ENCODE measurements at places on chromosomes 2 and 18.

GRCh38 chr2:234355808-234356365 lies 141.0 kb downstream of the ARL4C start:
- DNase-seq = no peak

DNA sequence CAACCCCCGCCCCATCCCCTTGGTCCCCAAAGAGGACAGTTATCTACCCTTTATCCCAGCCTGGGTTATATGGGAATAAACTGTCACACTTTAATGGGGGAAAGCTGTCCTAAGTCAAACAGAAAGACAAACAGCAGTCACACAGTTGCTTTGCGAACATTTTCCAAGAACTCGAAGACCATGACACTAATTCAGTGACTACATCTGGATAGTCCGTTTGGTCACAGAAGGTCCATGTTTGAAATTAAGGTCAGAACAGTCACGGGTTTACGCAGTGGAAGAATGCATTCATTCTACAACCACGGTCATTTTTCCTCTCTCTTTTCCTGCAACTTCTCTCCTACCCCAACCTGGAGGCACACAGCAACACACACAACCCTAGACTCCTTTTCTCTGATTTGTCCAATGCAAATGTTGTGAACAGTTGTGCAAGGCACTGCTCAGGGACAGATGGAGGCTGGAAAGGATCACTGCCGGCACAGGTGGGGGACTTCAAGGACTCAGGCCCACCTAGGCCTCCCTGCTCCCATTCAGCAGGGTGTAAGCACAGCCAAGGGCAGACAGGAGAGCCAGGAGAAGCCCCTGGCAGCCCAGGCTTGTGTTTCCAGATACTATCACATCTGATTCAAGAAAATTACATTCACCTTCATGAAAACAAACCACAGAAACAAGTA lies 39.9 kb downstream of the ZNF516 start:
- DNase-seq = no peak

DNA sequence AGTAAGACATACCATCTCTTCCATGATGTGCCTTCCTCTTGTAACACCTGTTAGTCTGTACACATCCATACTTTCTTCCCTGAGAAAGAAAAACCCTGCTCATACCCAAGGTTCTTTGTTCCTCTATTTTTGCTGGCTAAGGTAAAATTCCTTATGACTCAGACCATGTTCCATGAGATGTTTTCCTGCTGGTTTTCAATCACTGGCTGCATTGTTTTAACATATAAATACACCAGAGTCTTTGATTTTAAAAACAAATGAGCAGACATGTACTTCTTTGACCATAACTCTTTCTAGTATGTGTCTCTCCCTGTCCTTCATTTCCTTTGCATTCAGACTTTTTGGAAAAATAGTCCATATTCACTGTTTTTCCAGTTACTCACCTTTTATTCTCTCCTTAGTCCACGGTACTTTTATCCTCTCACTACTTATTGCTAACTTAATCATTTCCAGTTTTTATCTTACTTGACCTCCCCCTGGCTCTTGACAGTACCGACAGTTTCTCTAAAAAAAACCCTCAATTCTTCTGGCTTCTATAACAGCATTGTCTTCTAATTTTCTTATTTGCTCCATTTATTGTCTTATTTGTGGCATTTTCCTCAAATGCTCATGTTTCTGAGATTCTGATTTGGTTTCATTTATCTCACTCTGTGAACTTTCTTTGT lies 4.3 kb downstream of the VAPA start:
- no peak for DNase-seq

GRCh38 chr2:239065962-239066361 lies 218.1 kb downstream of the TWIST2 start:
- no peak for DNase-seq

- no peak for DNase-seq
Observed at GRCh38 chr2:154392256-154392655, 306.2 kb upstream of the KCNJ3 start.

DNA sequence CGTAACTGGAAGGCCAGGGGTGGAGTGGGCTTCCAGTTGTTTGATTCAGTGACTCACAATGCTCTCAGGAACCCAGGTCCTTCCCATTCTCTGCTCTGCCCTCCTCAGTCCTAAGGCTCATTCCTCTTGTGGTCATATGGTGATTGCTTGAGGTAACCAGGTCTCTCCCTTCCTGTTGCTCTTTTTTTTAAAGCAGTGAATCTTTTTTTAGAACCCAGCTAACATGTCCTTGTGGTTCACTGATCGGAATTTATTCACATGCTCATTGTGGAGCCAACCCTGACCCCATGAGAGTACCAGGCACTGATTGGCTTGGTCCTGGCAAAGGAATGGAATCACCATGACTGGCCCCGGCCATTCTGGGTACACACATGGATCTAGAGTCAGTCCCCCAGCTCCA lies 7.4 kb downstream of the THNSL2 start:
- no peak for DNase-seq

DNA sequence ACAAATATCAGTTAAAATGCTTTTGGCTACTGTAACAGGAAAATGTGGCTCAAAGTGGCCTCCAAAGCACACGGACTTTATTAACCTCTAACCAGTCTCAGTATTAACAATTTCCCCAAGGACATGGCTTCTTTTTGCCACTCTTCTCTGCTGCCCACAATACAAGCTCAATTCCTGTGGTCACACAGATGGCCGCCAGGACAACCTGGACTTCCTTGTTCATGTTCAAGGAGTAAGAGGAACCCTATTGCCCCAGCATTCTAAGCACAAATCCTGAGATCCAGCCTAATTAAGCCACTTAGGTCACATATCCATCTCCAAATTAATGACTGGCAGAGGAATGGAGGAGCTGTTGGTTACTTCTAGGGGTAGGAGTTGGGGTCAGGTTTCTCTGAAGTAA lies 38.2 kb downstream of the AOX1 start:
- DNase-seq = no peak

DNA sequence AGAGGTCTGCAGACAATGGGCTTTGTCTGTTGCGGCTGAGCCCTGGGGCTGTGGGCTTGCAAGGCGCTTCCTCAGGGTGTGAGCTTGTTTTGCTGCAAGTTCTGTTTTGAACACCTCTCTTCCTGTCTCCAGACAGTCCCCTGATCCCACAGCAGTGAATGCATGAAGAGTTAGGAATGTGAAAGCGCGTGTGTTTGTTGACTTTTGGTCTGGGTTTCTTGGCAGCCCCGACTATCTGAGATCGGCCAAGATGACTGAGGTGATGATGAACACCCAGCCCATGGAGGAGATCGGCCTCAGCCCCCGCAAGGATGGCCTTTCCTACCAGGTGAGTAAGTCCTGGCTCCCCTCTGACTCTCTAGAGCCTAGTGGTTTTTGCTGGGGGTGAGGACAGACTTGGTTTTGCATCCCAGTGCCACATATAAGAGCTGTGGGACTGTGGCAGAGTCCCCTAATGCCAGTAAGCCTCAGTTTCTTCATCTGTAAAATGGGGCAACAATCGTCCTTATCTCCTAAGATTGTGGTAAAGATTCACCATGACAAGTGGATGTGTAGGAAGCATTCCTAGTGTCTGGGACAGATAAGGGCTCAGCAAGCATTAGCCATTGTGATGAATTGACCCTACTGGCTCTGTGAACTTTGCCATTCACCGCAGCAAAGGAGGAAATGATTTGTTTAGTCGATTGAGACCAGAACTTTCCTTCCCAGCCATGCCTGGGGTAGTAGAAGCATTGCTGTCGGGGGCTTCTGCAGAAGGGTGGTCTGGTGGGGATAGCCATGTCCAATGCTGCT lies 3.0 kb downstream of the LBH start:
- no peak for DNase-seq

DNA sequence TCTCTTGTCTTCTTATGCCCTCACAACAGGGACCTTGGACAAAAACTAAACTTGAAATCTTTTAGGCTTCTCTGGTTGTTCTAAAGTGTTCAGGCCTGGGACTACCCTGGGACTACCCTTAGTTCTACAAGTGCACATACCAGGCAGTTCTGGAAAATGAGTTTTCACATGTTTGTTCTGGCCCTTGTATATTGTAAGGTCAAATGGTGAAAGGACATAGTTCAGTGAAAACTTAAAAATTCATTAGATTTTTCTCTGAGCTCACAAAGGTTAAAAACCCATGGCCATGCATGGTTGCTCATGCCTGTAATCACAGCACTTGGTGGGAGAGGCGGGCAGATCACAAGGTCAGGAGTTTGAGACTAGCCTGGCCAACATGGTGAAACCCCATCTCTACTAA lies 875.5 kb upstream of the FAM98A start:
- DNase-seq = no peak

- no peak for DNase-seq
Observed at GRCh38 chr2:206324869-206325268, 50.4 kb downstream of the ZDBF2 start.

GRCh38 chr2:70214953-70215549 lies 24.2 kb upstream of the C2orf42 start:
- no peak for DNase-seq

DNA sequence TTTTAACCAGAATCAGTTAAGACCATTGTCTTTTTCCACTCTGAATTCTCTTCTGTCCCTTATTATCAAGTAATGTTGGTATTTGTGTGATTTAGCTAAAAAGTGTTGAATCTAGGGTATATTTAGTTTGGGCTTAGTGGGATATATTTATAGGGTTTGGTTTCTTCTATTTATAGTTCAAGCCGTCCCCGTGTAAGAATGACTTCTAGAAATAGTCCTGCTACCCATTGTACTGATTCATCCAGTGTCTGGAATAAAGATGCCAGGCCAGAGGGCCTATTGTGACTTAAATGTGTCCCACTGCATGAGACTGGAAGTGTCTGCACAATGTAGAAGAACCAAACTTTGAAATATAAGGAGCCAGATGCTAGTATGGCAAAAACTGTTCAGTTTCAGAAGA lies 364.8 kb downstream of the TNS1 start:
- DNase-seq = no peak

DNA sequence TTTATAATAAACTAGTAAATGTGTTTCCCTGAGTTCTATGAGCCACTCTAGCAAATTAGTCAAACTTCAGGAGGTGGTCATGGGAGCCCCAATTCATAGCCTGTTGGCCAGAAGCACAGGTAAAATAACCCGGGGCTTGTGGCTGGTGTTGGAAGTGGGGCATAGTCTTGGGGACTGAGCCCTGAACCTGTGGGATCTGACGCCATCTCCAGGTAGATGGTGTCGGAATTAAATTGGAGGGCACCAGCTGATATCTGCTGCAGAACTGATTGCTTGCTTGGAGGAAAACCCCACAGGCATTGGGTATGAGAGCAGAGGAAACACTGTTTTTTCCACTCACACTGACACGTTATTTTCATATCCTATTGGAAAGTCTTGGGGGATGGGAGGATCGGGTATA lies 14.1 kb downstream of the NMS start:
- DNase-seq = no peak

GRCh38 chr2:20172273-20173055 lies 52.5 kb downstream of the SDC1 start:
- DNase-seq = no peak

DNA sequence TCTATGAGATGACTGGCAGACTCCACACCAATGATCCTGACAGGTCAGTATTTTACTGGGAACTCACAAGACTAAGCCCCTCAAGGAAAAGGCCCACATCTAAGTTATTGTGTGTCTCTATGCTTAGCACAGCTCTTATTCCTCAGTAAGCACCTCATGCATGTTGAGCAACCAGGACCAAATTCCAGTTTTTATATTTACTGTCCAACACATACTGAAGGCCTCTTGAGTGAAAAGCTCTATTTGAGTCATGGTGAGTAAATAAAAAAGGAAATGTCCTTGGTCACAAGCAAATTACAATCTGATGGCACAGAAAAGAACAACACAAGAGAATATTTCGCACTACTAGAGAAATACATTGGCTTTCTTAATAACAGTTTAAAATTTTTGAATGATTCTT lies 87.9 kb upstream of the ETAA1 start:
- no peak for DNase-seq

- no peak for DNase-seq
Observed at GRCh38 chr2:240392084-240392947, 43.1 kb upstream of the GPC1 start.

DNA sequence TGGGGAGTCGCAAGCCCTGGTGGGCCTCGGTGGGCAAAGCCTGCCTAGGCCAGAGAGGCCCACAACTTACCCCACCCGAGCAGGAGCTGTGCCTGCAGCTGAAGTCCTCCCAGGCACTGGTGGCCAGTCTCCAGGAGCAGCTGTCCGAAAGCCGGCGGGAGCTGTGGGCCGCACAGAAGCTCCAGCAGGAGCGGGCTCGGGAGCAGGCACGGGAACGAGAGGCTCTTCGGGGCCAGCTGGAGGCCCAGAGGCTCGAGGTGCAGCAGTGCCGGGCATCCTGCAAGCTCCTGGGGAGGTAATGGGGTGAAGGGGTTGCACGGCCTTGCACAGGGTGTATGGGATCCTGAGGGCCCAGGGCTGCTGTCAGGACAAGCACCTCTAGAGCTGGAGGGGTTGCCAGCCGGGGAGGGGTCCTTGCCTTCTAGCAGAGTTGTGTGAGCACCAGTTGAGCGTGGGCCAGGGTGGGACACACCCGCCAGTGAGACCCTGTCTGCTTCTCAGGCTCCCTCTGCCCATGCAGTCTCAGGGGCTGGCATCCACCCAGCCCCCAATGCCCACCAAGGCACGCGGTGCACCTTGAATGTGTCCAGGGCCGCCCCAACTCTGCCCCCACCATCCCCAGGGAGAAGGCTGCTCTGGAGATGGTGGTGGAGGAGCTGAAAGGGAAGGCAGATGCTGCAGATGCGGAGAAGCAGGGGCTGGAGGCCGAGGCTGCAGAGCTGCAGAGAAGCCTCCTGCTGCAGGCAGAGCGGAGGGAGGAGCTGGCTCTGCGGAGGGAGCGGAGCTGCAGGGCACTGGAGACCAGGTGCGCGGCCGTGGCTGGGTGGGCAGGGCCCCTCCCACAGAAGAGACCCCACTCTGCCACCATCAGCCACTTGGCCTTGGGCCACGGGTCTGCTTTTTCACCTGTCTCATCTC lies 27.2 kb downstream of the CROCC2 start:
- DNase-seq = no peak

Measured in stimulated activated CD8-positive, alpha-beta memory T cell treated with anti-CD3 and anti-CD28 coated beads, Interleukin-12 subunit alpha, Interleukin-12 subunit beta, amount 100 ng/mL, for 1 hour (primary cell).